ENCODE measurements at places on chromosomes 7 and 10. TPM values are rescaled to one million over a fixed set of nuclear protein-coding genes. Genes with fewer than 3 reads are reported as not detected.

ZNF282 gene
- total RNA-seq = 12.5 TPM

MEIG1 gene
- total RNA-seq = not detected

TWIST1 gene
- total RNA-seq = not detected

PLCE1 gene
- not detected for total RNA-seq

KCNH2 gene
- total RNA-seq = 0.90 TPM

GPNMB gene
- not detected for total RNA-seq

EGR2 gene
- total RNA-seq = 6.1 TPM

UBTD1 gene
- total RNA-seq = 1.1 TPM

NET1 gene
- total RNA-seq = 12.6 TPM

GPR37 gene
- total RNA-seq = not detected

LIPK gene
- not detected for total RNA-seq

TMEM213 gene
- not detected for total RNA-seq

WNT8B gene
- not detected for total RNA-seq

CLCN1 gene
- total RNA-seq = not detected

CYP17A1 gene
- not detected for total RNA-seq

CASTOR2 gene
- total RNA-seq = 6.1 TPM

CNTNAP2 gene
- total RNA-seq = 0.22 TPM

C10orf71 gene
- not detected for total RNA-seq

SMC3 gene
- total RNA-seq = 37.9 TPM

MIOS gene
- total RNA-seq = 35.1 TPM

KIAA1549 gene
- total RNA-seq = not detected

CCNJ gene
- 10.0 TPM for total RNA-seq

TAS2R41 gene
- not detected for total RNA-seq

PROSER2 gene
- 4.5 TPM for total RNA-seq
